Neural progenitor cell (in vitro differentiated cells): ENCODE measurements at places on chromosomes 3 and 15.

DNA sequence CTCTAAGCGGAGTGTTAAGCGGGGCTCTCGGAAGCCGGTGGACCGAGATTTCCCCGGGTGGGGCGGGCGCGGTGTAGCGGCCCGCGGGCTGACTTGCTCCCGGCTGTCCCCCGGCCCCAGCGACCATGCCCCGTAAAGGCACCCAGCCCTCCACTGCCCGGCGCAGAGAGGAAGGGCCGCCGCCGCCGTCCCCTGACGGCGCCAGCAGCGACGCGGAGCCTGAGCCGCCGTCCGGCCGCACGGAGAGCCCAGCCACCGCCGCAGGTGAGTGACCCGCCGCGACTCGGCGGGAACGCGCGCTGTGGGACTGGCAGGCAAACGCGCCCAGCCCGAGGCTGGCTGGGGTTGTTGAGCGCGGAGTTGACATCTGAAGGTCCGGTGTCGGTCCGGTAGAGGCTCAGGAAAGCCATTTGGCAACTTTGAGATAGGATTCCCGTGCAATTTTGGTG, 1.3 kb downstream of the SMC4 start:
- DNase-seq, result peak; percentile 57

GRCh38 chr3:73867524-73867923, 242.8 kb upstream of the PDZRN3 start:
- no peak for DNase-seq

DNA sequence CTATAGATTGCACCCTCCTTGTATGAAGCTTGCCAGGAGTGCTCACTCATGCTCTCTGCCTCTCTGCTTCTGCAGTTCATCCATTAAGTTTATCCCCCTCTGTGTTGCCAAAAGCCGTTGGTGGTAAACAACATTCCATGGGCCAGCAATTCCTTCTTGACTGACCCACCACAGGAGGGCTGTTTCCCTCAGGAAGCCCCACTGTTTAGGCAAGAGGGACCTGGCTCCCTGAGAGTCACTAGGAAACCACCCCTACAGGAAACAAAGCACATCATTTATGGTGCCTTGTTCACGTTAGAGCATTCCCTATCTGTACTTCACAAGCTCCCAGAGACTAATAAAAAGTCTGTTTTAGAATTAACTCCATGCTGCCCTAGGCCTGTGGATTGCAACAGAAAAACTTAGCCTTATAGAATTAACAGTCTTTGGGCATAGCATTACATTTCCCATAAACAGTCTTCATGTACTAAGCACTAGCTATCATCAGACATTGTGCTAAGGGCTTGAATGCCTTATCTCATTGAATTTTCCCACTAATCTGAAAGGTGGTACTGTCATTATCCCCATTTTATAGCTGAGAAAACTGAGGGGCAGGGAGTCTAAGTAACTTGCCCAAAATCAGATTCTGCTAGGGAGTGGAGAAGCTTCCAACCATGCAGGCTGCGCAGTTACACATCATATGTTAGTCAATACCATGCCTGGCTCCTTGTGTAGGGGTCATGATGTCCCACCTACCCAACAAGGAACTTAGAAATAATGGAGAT, 149.9 kb downstream of the SHQ1 start:
- DNase-seq, result peak; percentile 43

GRCh38 chr3:59433546-59433945, 383.7 kb upstream of the CFAP20DC start:
- no peak for DNase-seq

- DNase-seq, result no peak
These were observed 356.0 kb upstream of the RBMS3 start for GRCh38 chr3:28924744-28925360.

DNA sequence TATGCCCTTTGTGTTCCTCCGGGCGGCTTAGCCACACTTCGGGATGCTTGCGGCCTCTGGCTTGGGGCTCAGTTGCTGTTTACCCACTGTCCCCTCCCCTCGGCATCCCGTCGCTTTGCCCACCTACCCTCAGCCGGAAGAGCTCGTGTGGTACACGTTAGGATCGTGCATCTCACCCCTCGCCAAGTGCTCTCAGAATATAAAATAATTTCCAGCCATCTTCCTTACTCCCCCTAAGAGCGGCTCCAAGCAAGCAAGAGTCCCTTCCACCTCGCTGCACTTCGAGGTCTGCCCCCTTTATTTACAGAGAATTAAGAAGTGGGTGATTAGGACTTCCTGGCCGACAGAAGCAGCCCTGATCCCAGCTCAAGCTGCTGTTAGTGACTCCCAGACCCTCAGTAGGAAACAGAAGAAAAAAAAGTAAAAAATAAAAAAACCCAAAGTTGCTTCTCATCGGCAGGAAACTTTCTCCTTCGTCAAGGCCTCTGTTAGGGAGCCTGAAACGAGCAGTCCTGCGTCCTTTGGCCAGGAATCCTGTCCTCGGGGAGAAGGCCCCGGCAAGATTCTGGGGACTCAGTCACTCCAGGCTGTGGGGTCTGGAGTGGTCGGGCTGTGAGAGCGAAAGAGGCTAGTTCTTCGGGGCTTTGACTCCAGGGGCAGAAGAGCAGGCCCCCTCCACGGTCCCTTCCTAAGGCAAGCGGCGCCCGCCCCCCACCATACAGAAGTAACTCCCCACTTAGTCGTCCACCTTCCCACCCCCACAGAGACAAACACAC, 3.0 kb downstream of the MEIS2 start:
- peak; percentile 74 for DNase-seq

DNA sequence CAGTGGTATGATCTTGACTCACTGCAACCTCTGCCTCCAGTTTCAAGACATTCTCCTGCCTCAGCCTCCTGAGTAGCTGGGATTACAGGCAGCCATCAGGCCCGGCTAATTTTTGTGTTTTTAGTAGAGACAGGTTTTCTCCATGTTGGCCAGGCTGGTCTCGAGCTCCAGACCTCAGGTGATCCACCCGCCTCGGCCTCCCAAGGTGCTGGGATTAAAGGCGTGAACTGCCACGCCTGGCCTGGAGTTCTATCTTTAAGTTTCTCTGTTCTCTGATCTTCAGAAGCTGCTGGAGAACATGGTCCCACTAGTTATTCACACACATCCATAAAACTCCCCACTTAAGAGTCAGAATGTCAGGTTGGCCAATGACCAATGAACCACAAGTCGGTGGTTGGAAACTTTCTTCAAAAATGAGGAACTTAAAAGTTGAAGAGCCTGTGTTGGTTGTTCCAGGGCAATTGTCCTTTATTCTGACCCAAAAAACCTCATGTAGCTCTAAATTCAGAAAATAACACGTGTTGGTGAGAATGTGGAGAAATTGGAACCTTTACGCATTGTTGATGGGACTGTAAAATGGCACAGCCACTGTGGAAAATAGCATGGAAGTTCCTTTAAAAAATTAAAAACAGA, 55.9 kb upstream of the PIK3CB start:
- no peak for DNase-seq

DNA sequence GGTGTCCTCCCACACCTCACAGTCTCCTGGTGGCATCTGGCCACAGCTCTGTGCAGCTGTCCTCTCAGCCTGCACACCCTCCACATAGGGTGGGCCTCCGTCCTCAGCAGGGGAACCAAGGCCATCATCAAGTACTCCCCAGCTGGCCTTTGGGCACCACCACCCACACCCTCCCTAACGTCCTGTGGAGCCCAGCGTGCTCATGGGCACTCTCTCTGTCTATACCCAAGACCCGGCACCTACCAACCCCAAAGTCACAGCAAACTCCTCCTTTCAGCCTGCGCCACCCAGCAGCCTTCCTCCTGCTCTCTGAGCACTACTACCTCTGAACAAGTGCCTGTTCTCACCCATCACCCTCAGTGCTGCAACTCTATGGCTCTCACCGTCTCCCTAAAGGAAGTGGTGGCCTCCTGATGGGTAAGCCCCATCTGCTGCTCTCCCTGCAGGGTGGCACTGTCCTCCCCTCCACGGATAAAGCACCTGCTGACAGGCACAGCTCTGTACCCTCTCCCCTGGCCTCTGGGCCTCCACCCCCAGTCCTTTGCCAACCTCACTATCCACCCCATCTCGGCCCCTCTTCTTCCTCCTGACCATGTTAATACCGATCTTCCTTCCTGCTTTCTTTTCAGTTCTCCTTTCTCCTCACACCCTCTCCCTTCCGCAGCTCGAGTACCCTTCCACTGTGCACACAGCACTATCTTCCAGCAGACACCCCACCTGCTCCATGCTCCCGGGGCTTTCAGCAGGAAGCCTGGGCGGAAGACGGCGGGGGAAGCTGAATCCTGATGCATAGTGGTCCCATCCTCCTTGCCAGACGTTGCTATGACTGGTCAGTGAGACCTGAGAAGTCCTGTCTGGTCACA, 31.5 kb downstream of the SLC41A3 start:
- DNase-seq, result no peak

DNA sequence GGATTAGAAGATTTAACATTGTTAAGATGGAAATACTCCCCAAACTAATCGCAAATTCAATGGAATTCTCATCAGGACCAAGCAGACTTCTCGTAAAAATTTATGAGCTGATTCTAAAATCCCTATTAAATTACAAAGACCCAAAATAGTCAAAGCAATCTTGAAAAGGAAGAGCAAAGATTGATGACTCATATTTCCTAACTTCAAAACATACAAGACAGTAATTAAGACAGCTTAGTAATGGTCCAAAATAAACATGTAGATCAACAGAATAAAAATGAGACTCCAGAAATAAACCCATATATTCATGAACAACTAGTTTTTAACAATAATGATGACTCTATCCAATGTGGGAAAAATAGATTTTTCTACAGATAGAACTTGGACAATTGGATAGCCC, 148.7 kb downstream of the SI start:
- DNase-seq, result no peak

DNA sequence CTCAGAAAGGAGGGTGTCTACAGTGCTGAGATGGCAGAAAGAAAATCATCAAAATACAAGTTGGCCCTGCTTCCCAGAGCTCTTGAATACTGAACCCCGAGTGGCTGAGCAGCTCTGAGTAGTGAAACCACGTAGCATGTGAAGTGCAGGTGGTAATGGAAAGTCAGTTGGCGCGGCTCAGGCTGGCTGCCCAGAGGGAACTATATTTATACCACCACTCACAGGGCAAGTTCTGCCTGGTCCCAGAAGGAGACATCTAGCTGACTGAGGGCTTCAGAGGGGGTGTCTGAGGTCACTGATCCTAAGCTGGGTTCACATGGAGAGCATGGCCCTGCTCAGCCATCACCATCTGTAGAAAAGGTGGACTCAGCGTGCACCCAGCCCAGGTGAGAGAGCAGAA, 129.6 kb upstream of the AGBL1 start:
- DNase-seq, result no peak

DNA sequence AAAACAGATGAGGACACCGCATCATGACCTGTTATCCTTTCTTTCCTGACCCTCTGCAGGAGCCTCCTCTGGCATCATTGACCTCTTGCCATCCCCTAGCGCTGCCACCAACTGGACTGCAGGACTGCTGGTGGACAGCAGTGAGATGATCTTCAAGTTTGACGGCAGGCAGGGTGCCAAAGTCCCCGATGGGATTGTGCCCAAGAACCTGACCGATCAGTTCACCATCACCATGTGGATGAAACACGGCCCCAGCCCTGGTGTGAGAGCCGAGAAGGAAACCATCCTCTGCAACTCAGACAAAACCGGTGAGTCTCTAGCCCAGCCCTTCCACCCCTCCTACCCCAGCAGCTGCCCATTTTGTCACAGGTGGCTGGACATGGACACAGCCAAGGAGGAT, 218.4 kb upstream of the TRIM42 start:
- DNase-seq, result no peak

DNA sequence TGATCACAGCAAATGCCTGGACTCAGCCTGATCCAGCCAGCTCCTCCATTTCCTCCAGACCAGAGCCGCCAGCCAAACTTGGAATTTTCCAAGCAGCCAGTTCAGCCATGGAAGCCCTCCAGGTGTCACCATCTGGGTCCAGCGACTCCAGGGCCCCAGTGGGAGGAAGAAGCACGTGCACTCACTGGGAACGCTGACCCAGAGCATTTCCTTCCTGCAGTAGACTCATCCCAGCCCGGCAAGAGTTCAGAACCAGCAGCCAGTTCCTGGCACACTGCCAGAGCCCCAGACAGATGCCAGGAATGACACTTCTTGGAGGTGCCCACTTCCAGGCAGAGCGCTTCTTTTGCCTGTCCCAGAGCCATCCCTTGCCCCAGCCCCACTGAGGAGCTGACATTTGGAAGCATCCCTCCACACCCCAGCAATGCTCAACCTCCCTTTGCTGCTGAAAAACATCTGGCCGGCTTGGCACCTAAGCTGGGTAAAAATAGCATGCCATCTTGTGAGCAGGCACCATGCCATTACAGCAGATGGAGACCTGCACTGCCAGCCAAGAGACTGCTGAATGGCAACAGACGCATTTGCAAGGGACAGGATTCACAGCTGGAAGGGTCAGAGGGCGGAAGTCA, 460.3 kb upstream of the PROK2 start:
- DNase-seq, result no peak

GRCh38 chr3:62237286-62237948, 135.9 kb downstream of the FEZF2 start:
- DNase-seq, result no peak

DNA sequence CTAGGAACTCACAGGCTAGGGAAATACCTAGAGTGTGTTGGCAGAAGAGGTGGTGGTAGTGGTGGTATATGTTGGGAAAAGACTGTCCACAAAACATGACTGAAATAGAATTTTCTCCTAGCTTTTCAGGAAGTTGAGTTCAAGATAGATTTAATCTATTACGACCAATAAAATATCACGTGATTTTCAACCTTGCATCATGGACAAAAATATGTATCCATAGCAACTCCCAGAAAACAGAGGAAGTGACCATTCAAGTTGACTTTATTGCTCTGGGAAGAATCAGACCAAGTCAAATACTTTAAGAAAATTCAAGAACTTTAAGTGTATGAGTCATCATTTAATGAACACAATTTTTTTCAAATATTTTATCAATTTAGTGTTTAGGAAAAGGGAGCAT, 347.0 kb upstream of the ZNF385D start:
- no peak for DNase-seq

DNA sequence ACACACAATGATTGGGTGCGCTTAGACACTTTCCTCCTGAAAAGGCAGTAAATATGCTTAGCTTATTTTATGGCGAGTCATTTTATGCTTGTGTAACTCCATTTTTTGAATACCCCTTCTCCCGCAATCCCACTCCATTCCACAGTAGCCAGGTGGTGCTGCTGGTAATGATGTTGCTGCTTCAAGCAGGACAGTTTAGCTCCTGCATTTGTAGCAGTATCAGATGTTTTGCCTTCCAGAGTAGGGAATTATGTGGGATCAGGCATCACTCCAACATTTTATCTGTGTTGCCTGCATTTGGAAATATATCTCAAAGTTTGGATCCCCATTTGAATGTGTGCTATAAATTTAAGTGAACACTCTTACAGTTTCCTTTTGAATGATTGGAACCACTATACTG, 302.1 kb upstream of the SGO1 start:
- no peak for DNase-seq
